ENCODE measurements at places on chromosomes 2 and 18. TPM values are rescaled to one million over a fixed set of nuclear protein-coding genes. Genes with fewer than 3 reads are reported as not detected.

The ALPG gene
- total RNA-seq = not detected

The CDH19 gene
- not detected for total RNA-seq

The TUBA4B gene
- not detected for total RNA-seq

The PCARE gene
- total RNA-seq = not detected

The LIMS1 gene
- total RNA-seq = 146 TPM

The WNT6 gene
- total RNA-seq = 0.29 TPM

The TMEM178A gene
- total RNA-seq = not detected

The DSG1 gene
- total RNA-seq = not detected

The PLA2R1 gene
- total RNA-seq = 0.02 TPM

The ACTG2 gene
- total RNA-seq = not detected

The CFC1 gene
- total RNA-seq = not detected

The SNRNP27 gene
- 54.9 TPM for total RNA-seq

The ANKRD53 gene
- total RNA-seq = not detected

The PCGF1 gene
- total RNA-seq = 22.0 TPM

The GCA gene
- total RNA-seq = 31.2 TPM

The SOX11 gene
- not detected for total RNA-seq

The CDK15 gene
- not detected for total RNA-seq

The BOLA3 gene
- 35.7 TPM for total RNA-seq

The PARD6G gene
- 0.98 TPM for total RNA-seq

The C1QL2 gene
- total RNA-seq = not detected

The CREG2 gene
- not detected for total RNA-seq

The LDLRAD4 gene
- total RNA-seq = 54.8 TPM

The SERPINB4 gene
- not detected for total RNA-seq

The IL1RL2 gene
- total RNA-seq = 0.41 TPM

The TRABD2A gene
- 28.6 TPM for total RNA-seq

The ANKRD12 gene
- total RNA-seq = 104 TPM

The TOGARAM2 gene
- total RNA-seq = 3.0 TPM

The SERPINB11 gene
- total RNA-seq = not detected

The TANK gene
- 114 TPM for total RNA-seq

The CCDC74A gene
- total RNA-seq = 5.9 TPM

The GAD1 gene
- 7.1 TPM for total RNA-seq

The PAX8 gene
- total RNA-seq = 1.6 TPM

The TAF4B gene
- 14.1 TPM for total RNA-seq

The FEV gene
- not detected for total RNA-seq

The TTL gene
- 28.1 TPM for total RNA-seq

The IL1A gene
- total RNA-seq = 27.1 TPM

The CELF4 gene
- total RNA-seq = not detected

The MAP4K4 gene
- total RNA-seq = 54.9 TPM

The SKOR2 gene
- not detected for total RNA-seq

The SPEG gene
- 1.7 TPM for total RNA-seq

The SMYD1 gene
- total RNA-seq = not detected

The HMSD gene
- total RNA-seq = 3.3 TPM

The GPATCH11 gene
- total RNA-seq = 17.9 TPM

The DSG3 gene
- total RNA-seq = not detected

The RMND5A gene
- 17.4 TPM for total RNA-seq

The OTX1 gene
- not detected for total RNA-seq
